ENCODE measurements at places on chromosomes 16 and 17.

- DNase-seq, result no peak
Observed at GRCh38 chr17:81456798-81457197, 55.8 kb downstream of the ACTG1 start.

GRCh38 chr17:33291248-33292200 is 1.6 kb downstream of the ASIC2 start:
- peak; percentile 13 for DNase-seq

DNA sequence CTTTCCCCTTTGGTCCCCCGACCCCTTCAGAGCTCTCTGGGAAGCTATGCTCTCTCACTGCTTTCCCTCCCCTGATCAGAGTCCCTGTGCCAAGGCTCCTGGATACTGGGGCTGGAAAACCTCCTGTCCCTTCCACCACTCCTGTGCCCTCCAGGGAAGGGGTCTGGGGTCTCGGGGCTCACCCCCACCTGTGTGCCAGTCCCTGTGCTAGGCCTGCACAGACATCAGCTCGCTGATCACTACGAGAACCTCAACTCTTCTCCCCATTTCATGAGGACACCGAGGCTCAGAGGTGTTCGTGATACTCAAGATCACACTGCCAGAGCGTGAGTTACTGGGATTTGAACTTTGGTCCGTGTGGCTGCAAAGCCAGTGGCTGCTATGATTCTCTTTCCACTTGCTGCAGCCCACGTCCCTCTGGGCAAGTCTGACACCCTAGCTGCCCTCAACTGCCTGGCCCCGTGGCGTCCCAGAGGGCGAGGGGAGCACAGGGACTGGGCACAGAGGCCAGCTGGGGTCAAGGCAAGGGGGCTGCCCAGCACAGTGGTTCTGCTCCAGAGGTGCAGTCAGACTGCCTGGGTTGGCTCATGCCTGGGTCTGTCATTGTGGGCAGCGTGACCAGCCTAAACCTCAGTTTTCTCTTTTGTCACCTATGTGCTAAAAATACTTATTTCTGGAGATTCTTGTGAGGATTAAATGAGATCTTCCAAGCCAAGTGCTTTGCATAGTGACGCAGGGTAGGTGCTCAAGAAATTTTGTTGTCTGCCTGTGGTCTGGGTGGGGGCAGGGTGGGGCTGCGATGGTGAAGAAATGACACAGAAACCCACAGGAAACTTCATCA is 43.8 kb upstream of the TOB1 start:
- DNase-seq, result no peak

- DNase-seq, result peak; percentile 51
Observed at GRCh38 chr17:76681222-76682137, 29.3 kb downstream of the MXRA7 start.

- DNase-seq, result peak; percentile 84
Observed at GRCh38 chr16:51994597-51994996, 552.3 kb downstream of the TOX3 start.

DNA sequence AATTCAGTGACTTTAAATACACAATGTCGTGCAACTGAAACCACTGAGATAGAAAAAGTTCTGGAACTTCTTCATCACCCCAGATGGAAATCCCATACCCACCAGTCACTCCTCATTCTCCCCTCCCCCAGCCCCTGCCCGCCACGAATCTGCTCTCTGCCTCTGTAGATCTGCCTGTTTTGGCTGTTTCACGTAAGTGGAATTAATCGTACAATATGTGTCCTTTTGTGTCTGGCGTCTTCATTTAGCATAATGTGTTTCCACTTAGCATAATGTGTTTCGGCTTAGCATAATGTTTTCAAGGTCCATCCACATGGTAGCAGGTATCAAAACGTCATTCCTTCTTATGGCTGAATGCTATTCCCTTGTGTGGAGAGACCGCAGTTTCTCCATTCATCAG is 3.5 kb upstream of the SPPL2C start:
- no peak for DNase-seq

- no peak for DNase-seq
Observed at GRCh38 chr17:77475016-77475976, 334.5 kb downstream of the SEC14L1 start.

- no peak for DNase-seq
Observed at GRCh38 chr16:87801679-87802259, 36.0 kb upstream of the KLHDC4 start.

DNA sequence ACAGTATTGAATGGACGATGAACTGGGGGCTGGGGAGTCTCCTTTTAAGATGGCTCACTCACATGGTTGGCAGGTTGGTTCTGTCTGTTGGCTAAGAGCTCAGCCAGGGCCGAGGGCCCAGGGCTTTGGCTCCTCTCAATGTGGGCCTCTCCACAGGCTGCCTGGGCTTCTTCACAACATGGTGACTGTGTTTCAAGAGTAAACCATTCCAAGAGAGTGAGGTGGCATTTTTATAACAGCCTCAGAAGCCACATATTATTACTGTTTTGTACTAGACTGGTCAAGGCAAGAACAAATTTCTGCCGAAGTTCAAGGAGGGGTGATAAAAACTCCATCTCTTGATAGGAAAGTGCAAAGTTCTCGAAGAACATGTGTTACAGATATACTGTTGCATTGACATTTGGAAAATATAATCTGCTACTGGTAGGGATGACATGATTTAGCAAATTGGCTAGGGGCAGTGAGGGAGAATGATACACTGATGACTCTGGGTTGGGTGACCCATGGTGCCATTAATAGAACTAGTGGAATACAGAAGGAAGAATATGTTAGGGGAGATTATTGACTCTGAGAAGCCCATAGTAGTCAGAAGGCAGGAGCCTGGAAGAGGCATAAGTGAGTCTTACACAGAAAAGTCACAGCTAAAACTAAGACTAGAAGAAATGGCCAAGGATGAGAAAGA is 13.7 kb downstream of the KRABD2 start:
- DNase-seq, result no peak

- DNase-seq, result no peak
Observed at GRCh38 chr16:52781005-52781630, 234.2 kb upstream of the TOX3 start.

GRCh38 chr17:51508048-51508447 is 247.7 kb downstream of the UTP18 start:
- no peak for DNase-seq

GRCh38 chr17:45785480-45786193 is 1.5 kb downstream of the CRHR1 start:
- no peak for DNase-seq

Data from RWPE1 (cell line).